Activated T-cell treated with anti-CD3 and anti-CD28 coated beads, Interleukin-2, amount 50 U/mL, for 4 hours (primary cell): ENCODE measurements at places on chromosomes 13 and 19. TPM values are rescaled to one million over a fixed set of nuclear protein-coding genes. Genes with fewer than 3 reads are reported as not detected.

PRTN3 gene
- total RNA-seq: not detected

ELAVL1 gene
- 160 TPM for total RNA-seq

GRCh38 chr13:41352935-41353840 lies 42.1 kb downstream of the NAA16 start:
- peak; percentile 35 for DNase-seq

GRCh38 chr13:100347968-100348367 lies 240.6 kb downstream of the GGACT start:
- DNase-seq: no peak

GRCh38 chr13:65656740-65657329 lies 1573.3 kb downstream of the PCDH9 start:
- DNase-seq: no peak
